ENCODE measurements at places on chromosomes 2 and 18.

- DNase-seq = no peak
Measured at GRCh38 chr2:174692256-174692919, 71.9 kb downstream of the CHRNA1 start.

DNA sequence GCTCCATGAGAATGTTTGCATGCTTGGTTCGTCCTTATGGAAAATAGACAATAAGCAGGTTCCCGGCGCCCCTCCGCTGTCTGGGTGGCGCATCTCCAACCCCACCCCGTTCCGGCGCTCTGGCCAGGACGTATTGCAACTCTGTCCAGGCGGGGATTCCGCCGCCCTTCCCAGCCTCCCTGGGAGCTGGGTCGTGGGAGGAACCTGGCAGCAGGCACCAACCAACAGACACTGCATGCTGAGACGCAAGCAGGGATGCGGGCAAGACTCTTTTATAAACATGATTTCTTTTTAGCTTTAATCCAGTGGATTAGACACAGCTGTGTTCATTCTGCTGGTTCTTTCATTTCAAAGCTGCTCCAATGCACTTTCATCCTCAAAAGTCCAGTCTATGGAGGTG is 240.2 kb downstream of the SH3BP4 start:
- no peak for DNase-seq

DNA sequence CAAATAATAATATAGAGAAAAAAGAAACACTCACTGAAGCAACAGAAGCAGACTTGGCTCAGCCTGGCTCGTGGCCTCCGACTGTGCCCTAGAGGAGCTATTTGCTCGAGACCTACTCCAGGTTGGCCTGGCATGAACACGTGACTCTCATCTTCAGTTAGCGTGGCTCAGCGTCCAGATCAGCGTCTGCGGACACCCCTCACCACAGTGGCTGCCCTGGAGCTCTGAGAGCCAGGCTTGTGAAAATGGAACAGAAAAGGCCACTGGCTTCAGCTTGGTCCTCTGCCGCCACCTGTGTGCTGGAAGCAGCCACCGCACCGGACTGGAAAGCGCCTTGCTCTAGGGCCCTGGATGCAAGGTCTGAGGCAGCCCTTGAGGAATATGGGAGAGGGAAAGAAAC is 1184.0 kb upstream of the GYPC start:
- DNase-seq = no peak

- no peak for DNase-seq
Measured at GRCh38 chr2:182504903-182505302, 78.1 kb upstream of the PDE1A start.

DNA sequence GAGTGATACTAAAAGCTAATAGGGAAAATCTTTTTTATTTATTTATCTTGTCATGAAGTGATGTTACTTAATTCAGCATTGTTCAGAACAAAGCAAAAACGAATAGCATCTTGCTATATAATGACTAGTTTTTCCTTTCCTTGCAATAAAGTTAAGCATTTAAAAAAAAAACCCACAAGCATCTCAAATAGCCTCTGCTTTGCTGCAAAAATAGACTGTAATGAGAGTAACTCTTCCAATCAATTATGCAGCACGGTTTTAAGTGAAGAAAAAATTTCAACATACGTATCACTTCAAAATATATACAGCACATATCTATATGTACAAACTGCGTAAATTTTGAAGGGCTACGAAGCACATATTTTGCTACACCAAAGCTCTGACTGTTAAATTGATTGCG is 153.3 kb upstream of the VRK2 start:
- DNase-seq = no peak

DNA sequence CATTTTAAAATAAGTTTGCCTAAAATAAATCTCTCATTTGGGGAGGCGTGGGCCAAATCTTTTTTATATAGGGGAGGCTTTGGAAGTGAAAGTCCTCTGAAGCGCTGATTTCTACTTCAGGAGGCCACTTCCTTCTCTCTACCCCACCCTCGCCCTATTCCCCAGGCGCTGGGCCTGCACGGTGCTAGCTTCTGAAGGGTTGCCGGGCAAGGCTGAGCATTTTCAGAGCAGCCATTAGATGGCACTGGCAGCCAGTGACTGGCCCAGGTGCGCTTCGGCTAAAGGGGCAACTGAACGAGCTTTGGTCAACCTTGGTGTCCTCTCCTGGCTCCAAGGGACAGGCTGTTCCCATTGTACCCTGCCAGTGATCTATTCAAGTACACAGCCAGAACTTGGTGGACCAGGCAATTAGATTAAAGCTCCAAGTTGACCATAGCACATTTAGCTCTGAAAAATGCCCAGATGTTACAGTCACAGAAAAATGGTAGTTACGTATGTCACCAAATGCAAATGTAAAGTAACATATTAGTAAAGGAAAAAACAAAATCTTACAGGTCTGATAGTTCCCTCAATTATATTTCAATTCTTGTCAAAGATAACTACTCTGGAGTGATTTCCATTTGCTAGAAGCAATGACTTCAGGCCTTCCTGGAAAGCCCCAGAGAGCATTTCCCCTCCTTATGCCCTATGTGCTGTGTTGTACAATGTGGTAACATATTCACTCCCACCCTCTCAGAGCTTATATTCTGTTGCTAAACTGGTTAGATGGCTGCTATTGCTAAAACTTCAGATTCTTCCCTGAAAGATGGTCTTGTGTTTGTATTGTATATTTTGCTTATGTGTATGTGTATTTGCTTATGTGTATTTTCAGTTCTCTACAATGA is 2.1 kb downstream of the POMC start:
- no peak for DNase-seq

DNA sequence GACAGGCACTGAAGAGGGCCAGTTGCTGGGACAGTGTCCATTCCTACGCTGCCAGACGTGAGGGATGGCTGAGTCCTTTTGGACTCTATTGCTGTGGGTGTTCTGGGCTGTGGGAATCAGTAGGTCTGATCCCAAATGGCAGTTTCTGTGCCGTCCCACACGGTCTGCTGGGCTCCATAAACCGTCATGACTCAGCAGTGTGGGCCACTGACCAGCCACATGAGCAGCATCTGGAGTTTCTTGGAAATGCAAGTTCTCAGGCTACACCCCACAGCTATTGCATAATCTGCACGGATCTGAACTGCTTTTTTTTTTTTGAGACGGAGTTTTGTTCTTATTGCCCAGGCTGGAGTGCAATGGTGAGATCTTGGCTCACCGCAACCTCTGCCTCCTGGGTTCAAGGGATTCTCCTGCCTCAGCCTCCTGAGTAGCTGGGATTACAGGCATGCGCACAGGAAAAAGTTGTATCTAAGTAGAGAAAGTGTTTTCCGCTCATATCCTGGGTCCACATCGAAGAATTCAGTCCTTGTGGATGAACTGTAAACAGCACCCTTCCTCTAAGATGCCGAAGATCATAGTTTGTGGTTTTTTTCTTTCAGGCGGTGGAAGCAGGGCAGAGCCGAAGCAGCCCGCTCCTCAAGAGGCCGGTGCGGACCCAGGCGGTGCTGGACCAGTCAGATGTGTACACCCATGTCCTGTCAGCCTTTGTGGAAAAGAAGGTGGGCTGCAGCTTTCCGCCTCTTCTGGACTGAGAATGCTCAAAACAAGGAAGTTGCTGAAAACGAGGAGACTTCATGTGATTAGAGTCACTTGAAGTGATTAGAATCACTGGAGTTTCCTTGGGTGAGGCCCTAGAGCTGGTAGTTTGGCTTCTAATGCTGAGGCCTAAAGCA is 25.5 kb downstream of the RMC1 start:
- DNase-seq = no peak

GRCh38 chr2:238239543-238239862 is 335 bp downstream of the HES6 start:
- DNase-seq = no peak

GRCh38 chr2:54103454-54104314 is 11.7 kb upstream of the ACYP2 start:
- peak; percentile 3 for DNase-seq

GRCh38 chr18:50194631-50195532 is at the start of gene MYO5B:
Gene MYO5B (minus strand): TSS chr18:50195147. CDS start chr18:50194793, 354 bp downstream.
- DNase-seq = peak; percentile 6

GRCh38 chr2:235859651-235860050 is 308.5 kb downstream of the GBX2 start:
- DNase-seq = no peak

DNA sequence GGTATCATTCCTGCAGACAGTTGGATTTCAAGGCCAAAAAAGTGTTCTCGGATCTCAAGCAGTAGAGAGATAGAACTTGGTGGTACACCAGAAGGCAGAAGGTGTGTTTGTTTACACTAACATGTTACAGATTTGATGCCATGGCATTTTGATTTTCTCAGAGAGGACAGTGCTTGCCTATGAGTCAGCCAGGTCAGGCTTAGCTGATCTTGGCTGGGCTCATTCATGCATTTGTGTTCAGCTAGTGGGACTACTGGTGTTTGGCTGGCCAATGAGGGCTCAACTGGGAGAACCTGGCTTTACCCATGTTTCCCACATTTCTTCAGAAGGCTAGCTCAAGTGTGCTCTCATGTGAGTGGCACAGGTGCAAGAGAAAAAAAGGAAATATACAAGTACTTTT is 162.0 kb downstream of the C1D start:
- DNase-seq = no peak

DNA sequence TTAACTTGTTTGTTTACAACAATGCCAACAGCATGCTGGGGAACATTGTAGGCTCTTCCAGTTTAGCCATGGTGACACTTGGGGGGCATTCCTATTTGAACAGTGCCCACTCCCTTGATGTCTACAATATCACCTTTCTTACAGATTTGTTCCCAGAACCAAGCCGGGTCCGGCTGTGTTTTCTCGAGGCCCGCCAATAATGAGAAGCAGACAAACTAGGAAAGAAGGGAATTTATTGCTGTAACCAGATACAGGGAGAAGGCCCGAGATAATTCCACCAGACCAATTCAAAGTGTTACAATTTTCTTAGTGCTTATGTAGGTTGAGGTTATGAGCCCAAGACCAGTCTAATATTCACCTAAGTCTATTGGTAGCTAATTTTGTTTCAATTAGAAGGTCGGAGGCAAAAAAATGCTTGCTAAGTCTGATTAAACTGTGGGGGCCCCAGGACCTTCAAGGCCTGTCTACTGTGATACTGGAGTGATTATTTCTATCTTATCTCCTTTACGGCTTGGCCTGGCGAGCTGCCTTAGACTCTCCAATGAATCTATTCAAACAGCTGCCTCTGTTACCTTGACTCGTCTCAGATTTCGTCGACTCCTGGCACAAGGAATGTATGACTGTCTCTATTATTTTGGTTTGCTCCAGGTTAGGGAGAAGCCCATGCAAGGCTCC is 59.1 kb upstream of the PSME4 start:
- no peak for DNase-seq

DNA sequence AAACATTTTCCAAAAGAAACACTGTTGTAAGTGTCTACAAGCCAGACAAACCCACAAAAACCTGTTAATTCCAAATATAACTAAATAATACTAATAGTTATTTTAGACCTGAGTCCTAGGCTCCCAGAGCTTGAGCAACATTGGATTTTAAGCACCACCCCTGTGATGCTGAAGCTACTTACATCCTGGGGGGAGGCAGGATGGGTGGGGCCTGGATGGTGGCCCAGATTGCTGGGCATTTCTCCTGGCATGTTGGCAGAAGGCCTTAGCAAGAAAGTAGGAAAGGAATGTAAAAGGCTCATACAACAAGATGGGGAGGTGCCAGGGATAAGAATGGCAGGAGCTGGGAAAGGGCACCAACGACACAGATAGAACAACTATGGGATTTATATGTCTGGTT is 50.7 kb upstream of the OTX1 start:
- DNase-seq = no peak

GRCh38 chr2:96156926-96157648 is 11.8 kb upstream of the DUSP2 start:
- no peak for DNase-seq

- DNase-seq = no peak
Measured at GRCh38 chr18:73331212-73331772, 463.5 kb upstream of the NETO1 start.

- no peak for DNase-seq
Measured at GRCh38 chr18:64100116-64100922, 48.6 kb downstream of the LINC00305 start.

GRCh38 chr2:7193457-7193856 is 276.2 kb downstream of the RNF144A start:
- no peak for DNase-seq

- DNase-seq = no peak
Measured at GRCh38 chr2:119231975-119232665, 8.5 kb downstream of the STEAP3 start.

GRCh38 chr2:143808166-143808565 is 678.9 kb downstream of the ARHGAP15 start:
- DNase-seq = no peak

DNA sequence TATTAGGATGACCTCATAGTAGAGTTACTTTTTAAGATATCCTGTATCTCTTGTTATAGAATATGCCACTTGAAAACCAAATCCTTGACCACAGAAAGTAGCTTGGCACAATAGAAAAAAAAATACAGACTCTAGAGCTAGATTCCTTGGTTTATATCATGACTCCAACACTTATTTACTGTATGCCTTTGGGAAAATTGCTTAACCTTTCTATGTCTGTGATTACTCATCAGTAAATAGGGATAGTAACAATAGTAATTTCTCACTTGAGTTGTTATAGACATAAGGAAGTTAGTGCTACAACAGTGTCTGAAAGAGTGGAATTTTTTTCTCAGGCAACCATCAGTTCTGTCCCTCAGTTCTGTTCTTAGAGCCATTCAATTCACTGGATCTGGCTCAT is 193.8 kb downstream of the GULP1 start:
- no peak for DNase-seq

DNA sequence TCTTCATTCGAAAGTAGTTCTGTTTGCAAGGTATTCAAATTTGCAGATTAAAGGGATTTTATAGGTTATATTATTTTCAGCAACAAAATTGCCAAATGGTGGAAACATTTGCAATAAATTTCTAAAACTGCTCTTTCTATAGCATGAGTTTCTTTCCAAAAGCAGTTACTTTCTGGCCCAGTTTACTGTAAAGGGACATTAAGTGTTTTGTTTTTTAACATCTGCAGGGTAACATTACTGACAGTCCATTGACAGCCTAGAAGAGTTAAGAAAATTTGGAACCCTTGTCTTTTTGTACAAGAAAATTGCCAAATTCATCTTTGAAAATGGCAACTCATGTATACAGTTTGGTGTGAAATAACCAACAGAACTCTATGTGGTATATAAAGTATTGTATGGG is 375.1 kb downstream of the SETBP1 start:
- DNase-seq = no peak

- DNase-seq = no peak
Measured at GRCh38 chr18:1648712-1649111, 744.0 kb downstream of the ADCYAP1 start.

GRCh38 chr2:232014681-232015080 is 53.2 kb downstream of the DIS3L2 start:
- DNase-seq = no peak

DNA sequence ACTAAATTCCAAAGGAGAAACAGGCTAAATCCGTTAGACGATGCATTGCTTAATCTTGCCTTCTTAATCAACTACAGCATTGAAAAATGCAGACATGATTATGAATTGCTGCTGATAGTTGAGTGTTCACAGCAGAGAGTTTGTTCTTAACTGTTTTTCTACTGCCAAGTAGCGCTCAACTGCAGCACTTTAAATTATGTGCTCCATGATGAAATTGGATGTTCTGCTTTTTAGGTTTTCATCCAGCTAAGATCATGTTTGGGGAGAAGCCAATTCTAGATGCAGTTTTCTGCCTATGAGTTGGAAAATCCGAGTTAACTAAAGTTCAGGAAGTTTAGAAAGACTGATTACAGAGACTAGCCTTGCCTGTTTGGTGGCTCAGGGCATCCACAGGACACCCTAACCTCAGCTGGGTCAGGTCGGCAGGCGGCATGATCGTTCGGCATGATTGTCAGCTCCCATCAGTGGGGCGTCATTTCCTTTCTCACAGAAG is 119.4 kb upstream of the PIEZO2 start:
- DNase-seq = no peak

All from stimulated activated CD8-positive, alpha-beta memory T cell treated with anti-CD3 and anti-CD28 coated beads, Interleukin-4, amount 100 ng/mL, for 1 hour (primary cell).